Brain microvascular endothelial cell (primary cell): ENCODE measurements at places on chromosomes 1 and 21.

DNA sequence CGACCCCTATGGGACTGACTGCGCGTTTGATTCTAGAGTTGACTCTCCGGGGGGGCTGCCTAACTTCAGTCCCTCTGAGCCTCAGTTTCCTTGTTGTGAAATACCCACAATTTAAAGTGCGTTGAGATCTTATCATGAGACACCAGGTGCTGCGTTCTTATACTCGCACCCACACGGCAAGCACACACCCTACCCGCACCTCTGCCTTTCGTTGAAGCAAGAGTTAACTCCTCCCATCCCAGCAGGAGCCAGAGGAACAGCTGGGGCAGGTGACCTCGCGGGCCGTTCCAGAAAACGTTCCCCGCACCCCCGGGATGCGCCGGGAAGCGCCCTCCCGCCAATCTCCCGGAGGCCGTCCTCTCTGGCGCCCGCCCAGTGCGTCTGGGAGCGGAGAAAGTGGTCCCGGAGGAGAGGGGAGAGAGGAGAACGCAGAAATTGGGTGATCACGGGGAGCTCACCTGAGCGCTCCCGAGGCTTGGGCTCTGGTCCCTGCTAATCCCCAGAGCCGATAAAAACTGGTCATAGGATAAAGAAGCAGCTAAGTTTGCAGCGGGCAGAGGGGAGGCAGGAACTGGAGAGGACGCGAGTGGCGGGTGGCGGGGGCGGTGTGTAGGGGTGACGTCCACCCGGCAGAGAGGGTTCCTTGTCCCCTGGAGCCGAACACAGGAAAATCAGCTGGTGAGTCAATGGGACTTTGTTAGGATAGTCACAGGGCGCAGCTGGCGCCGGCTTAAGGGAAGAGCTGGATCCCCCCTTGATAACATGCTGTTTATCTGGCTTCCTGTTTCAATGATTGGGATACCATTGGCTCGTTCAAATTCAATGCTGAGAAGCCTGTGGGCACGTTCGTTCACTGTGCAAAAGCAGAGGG, 869 bp downstream of the NAV1 start:
- peak; percentile 59 for DNase-seq

- DNase-seq = peak; percentile 16
These were observed 131.6 kb downstream of the LHX8 start for GRCh38 chr1:75265792-75266191.

DNA sequence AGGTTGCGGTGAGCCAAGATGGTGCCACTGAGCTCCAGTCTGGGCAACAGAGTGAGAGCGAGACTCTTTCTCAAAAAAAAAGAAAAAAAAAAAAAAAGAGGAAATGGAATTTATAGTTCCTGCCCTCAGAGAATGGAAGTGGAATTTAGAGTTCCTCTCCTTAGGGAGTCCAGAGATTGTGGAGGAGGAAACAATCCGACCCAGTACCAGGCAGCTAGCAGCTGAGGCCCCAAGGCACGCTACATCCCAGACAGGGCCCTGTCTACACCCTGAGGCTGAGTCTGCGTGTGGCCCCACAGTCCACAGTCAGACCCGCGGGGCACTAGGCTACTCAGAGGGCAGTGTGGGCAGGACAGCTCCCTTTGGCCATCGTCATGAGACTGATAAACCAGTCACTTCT, 1.9 kb upstream of the MFN2 start:
- no peak for DNase-seq

GRCh38 chr1:202649553-202650392, 60.5 kb downstream of the SYT2 start:
- no peak for DNase-seq

- peak; percentile 75 for DNase-seq
These were observed 140.2 kb upstream of the FGGY start for GRCh38 chr1:59156526-59157199.

DNA sequence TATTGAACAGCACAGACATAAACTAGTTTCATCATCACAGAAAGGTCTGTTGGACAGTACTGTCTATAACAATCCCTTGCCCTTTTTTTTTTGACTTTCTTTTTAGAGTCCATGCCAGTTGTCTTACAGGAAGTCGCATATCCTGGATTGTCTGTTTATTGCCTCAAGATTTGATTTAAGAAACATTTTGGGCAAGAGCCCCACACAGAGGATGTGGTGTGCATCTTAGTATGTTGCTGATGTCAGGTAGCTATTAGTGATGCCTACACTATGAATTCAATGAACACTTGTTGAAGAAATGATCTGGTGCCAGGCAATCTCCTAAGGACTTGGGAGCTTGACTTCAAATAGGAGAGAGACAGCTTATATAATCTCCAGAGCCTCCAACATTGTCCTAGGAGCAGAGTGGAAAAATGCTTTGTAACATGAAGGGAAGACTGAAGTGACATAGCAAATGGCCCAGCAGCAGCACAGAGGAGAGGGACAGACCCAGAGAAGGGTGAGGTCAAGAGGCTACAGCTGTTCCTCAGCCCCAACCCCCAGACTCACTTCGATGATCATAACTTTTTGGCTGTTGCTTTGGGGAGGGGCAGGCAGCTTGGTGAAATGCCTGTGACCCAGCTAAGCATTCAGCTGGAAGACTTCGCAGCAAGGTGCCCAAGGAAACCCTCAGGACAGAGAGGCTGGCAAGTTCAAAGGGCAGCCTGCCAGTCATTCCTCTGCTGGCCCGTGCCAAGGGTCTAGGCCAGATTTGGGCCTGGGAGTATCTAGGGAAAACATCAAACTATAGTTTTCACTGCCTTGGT, 7.5 kb upstream of the RAB29 start:
- DNase-seq = no peak

DNA sequence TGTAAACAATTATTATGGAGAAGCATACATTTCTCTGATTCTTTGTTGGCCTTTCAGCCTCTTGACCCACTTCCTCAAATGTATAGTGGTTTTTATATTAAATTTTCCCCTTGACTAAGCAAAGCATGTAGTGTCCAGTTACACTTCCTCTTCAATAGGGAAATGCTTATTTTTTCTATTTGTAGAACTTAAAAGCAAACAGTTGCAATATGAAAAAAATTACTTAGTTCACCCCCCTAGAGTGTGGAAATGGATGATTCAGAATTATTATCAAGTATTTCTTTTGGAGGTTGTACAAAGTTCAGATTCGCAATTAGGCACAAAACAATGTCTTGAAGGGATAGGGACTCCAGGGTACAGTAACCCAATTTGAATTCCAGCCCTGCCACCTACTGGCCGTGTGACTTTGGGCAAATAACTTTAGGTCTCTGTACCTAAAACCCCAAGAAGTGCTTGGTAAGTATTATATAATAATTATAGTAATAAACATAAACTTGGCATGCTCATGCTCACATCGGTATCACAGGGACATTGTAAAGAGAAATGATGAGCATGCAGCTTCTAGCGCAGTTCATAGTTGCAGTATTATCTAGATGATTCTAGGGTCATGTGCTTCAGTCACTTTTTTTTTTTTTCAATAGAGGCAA, 28.6 kb upstream of the IFNGR2 start:
- peak; percentile 58 for DNase-seq

- peak; percentile 30 for DNase-seq
These were observed 3.0 kb downstream of the FMO1 start for GRCh38 chr1:171251042-171251951.

GRCh38 chr1:23098463-23099170, 70.0 kb downstream of the LUZP1 start:
- peak; percentile 81 for DNase-seq

GRCh38 chr1:54289712-54290233, 89.8 kb downstream of the MRPL37 start:
- no peak for DNase-seq

GRCh38 chr1:64453688-64454087, 16.2 kb upstream of the CACHD1 start:
- DNase-seq = no peak

GRCh38 chr1:143661418-143662101, 310.2 kb downstream of the FAM72C start:
- no peak for DNase-seq

GRCh38 chr1:223504741-223505140, 111.5 kb downstream of the CCDC185 start:
- DNase-seq = peak; percentile 20

DNA sequence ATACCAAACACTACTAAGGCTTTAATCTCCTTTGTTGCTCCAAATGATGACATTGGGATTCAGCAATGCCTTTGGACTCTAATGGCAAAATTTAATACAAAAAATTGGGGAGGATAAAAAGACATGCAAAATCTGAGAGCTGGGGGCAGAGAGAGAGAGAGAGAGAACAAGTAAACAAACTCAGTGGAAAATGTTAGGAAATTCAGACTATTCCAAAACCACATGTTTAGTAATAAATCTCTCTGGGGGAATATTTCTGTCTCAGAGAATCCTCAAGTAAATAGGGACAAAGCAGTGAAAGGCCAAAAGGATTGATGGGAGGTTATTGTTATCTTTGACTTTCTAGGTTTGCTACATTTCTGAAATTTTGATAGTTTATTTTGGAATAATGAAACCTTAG, 65.7 kb downstream of the PLA2G4A start:
- no peak for DNase-seq

DNA sequence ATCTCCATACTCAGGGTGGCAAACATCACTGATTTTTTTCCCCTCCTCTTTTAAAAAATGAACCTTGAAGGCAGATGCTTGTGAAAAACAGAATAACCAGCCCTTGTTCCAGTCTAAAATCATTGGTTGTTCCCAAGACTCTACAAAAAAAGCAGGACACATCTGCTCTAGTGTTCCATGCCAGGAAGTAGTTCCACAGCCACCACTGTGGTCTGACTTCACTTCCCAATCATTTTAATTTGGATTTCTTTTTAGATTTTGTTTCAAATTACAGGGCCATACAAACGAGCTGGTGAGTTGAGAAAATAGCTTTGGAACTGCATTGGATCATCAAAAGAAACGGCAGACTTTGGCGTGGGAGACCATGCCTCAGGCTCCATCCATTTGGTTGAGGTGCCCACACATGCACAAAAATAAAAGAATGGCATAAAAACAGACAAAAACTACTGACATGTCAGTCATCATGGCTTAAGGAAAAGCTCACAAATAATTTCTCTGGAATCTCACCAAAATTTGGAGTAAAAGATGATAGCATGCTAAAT, 210.0 kb downstream of the GABPA start:
- no peak for DNase-seq
